ENCODE measurements at places on chromosomes 6 and 20.

- no peak for DNase-seq
These were observed 19.0 kb downstream of the EPB41L1 start for GRCh38 chr20:36173451-36173933.

- DNase-seq, result no peak
These were observed 365.7 kb downstream of the MAFB start for GRCh38 chr20:40323361-40323794.

- DNase-seq, result no peak
These were observed 112.2 kb downstream of the AHI1 start for GRCh38 chr6:135385299-135385698.

GRCh38 chr6:148203281-148203925, 139.2 kb upstream of the SASH1 start:
- DNase-seq, result no peak

- DNase-seq, result no peak
These were observed 527 bp upstream of the DOK5 start for GRCh38 chr20:54474866-54475265.

DNA sequence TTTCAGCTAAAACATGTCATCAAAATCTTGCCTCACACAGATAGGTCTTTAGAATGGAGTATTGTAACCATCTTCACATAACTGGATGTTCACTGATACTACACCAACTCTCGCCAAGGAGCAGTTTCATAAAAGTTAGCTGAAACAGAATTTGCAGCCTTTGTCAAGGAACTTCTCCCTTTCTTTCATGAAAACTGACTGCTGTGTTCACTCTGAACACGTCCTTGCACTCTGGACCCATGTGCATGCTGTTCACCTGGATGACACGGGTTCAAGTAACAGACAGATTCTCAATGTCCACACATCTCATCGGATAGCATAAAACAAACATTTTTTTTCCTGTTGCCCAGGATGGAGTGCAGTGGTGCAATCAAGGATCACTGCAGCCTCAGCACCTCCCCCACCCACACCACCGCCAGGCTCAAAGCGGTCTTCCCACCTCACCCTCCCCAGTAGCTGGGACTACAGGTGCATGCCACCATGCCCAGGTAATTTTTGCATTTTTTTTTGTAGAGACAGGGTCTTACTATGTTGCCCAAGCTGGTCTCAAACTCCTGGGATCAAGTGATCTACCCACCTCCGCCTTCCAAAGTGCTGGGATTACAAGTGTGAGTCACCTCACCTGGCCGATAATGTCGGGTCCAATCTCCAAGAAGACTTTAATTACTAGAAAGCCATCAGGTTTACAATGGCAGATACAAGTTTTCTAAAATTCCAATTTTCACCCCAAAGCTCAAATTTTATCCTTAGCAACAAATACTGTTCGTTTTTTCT, 9.4 kb downstream of the DIDO1 start:
- no peak for DNase-seq

DNA sequence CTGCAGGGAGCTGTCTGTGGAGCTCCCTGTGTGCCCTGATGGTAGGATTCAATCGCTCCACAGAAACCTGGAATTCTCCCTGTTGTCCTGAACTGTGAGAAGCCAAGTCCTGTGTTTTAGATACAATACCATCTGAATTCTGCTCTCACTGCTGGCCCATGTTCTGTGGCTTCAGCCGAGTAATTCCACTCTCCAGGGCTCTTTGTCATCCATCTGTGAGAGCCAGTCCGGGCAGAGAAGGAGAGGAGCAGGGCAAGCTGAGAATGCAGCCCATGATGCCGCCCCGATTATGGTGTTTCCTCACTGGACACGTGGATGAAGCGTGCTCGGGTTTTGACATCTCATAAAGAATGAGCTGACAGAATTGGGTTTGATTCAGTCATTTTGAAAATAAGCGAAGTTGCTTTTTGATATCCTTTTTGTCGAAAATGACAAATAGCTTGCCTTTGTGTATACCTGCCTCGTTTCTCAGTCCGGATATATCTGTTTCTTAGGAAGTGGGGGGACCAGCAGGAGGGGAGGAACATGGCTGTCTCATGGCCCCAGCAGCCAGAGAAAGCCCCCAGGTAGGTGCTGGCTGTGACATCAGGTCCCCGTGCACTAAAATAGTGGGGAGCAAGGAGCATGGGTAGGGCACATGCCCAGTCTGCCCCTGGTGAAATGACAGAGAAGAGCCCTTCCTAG, 8.2 kb upstream of the CD93 start:
- DNase-seq, result no peak

GRCh38 chr6:14640631-14641030, 523.1 kb downstream of the CD83 start:
- no peak for DNase-seq

- no peak for DNase-seq
These were observed 251.7 kb downstream of the PHACTR1 start for GRCh38 chr6:12968290-12968689.

GRCh38 chr6:113978084-113978675, 7.2 kb upstream of the HDAC2 start:
- DNase-seq, result no peak

- no peak for DNase-seq
These were observed 97.7 kb downstream of the PSMB1 start for GRCh38 chr6:170455335-170455979.

- DNase-seq, result no peak
These were observed 70.6 kb downstream of the DCDC2 start for GRCh38 chr6:24287239-24287638.

GRCh38 chr6:136921936-136922684, at the start of gene SLC35D3:
SLC35D3 (plus strand) TSS chr6:136922301; CDS start chr6:136922429, 128 bp downstream.
- no peak for DNase-seq

GRCh38 chr20:24681634-24682495, 212.4 kb downstream of the SYNDIG1 start:
- DNase-seq, result no peak

- no peak for DNase-seq
These were observed 1.6 kb downstream of the TENT5A start for GRCh38 chr6:81750681-81751387.

DNA sequence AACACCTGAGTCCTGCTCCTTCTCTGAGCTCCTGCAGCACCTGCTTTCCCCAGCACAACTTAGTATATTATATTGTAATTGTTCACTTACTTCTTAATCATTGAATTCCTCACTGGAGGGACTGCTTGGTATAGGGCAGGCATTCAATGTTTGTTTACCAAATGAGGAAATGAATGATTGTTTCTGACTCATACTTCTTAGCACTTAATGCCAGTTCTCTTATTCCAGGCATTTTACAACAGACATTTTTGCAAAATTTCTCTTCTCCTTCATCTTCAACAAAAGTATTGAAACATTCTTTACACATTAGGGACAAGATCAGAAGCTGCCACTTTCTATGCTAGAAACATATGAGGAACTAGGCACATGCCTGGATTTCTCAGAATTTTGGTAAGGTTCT, 119.4 kb downstream of the TBX18 start:
- DNase-seq, result no peak

- no peak for DNase-seq
These were observed 21.7 kb downstream of the HECA start for GRCh38 chr6:139156551-139156950.

GRCh38 chr6:49384904-49385303, 78.1 kb downstream of the MMUT start:
- no peak for DNase-seq

DNA sequence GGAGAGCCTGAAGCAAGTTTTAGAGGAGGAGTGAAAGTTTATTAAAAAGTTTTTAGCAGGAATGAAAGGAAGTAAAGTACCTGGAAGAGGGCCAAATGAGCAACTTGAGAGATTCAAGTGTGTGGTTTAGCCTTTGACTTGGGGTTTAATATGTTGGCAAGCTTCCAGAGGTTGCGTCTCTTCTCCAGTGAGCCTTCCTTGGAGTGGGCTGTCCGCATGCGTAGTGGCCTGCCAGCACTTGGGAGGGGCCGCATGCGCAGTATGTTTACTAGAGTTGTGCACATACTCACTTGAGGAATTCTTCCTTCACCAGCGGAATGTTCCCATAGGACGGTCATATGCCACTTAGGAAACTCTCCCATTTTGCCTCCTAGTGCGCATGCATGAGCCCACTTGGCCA, 235.2 kb downstream of the ALDH8A1 start:
- no peak for DNase-seq

- no peak for DNase-seq
These were observed 89.8 kb upstream of the ADTRP start for GRCh38 chr6:11868392-11868791.

DNA sequence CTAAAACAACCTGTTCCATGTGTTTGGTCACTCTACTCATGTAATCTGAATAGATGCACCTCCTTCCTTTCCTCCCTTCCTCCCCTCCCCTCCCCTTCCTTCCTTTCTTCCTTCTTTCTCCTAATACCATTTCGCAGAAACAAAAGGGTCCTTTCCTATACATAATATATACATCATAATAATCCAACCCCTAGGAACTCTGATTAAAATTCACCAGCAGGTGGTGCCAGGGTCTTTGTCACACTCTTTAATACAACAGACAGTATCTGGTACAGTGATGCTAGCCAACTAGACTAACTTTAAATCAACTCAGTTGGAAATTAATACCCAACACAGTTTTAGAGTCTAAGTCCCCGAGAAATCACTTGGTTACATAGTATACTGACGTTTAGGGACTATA, 181.2 kb upstream of the SHLD1 start:
- DNase-seq, result peak; percentile 29

DNA sequence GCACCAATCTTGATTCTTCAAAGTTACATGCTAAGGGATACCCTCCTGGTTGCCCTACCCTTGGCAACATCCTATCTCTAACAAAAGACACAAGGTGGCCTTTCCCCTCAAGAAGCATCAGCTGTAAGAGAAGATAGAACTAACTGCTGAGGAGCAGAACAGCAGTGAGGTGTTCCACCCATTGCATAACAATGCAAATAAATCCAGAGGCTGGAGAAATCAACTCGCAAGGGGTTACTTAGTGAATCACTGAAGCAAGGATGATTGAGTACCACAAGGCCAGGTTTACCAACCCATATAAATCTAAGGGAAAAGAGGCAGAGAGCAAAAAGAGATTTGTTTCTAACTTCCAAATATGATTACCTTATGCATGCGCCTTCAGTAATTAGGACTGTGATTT, 36.7 kb downstream of the F13A1 start:
- no peak for DNase-seq

GRCh38 chr6:110049696-110050439, 71.8 kb downstream of the GPR6 start:
- no peak for DNase-seq

- peak; percentile 38 for DNase-seq
These were observed 32.6 kb downstream of the CEP85L start for GRCh38 chr6:118618676-118619377.

- no peak for DNase-seq
These were observed 178.8 kb upstream of the AKAP12 start for GRCh38 chr6:151060766-151061531.

- DNase-seq, result no peak
These were observed 45.4 kb downstream of the PANK2 start for GRCh38 chr20:3934624-3935023.

DNA sequence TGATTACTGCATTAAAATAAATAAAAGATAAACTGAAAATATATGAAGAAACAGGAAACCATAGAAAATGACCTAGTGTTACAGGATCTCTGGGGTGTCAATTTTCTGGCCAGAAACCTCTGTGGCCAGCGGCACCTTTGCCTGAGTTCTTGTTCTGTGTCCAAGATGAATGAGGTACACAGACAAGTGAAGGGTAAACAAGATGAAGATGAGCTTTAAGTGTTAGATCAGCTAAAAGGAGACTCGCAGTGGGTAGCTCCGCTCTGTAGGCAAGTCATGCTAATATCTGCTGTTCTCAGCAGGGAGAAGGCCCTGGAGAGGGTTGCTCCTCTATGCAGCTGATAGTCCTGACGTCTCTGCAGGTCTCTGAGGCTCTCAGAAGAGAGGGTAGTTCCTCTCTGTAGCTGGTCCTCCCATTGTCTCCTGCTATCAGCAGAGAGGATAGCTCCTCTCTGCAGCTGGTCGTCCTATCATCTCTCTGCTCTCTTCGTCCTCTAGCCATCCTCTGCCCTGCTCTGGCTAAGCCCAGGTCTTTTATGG, 35.9 kb upstream of the TBC1D22B start:
- DNase-seq, result no peak

- no peak for DNase-seq
These were observed at the start of gene OTOR for GRCh38 chr20:16748308-16748900. OTOR (plus strand) TSS chr20:16748358; CDS start chr20:16748402, 44 bp downstream.

DNA sequence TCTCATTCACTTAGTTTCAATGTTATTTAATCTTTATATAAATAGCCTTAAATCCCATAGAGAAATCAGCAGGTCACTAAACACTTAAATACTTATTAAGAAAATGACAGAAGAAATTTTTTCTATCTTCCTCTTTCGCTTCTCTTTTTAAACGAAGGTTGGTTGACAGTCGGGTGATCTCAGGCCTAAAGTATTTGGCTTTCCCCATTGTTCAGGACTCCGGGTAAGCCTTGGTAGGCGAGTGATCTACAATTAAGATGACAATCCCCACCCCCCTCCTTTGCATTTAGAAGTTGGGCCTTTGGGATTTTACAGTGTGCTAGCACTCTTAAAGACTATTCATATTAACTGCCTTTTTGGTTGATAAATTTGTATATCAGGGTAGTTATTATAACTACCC, 19.7 kb upstream of the UTRN start:
- DNase-seq, result no peak

DNA sequence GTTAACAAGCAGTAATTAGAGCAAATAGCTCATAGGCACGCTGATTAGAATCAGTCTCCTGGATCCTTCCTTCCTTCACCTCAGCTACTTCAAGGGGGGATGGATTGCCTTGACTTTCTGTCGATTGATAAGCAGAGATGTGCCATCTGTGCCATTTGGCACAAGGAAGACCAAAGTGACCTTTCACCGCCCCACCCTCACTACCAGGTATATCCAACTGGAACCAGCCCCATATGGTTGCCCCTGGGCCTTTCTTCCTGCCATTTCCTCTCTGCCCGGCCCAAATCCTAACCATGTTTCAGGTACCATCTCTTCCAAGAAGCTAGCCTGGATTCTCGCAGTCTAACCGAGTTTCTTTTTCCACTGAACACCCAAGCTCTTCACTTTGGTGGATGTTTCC, 8.7 kb upstream of the CPNE5 start:
- DNase-seq, result no peak

DNA sequence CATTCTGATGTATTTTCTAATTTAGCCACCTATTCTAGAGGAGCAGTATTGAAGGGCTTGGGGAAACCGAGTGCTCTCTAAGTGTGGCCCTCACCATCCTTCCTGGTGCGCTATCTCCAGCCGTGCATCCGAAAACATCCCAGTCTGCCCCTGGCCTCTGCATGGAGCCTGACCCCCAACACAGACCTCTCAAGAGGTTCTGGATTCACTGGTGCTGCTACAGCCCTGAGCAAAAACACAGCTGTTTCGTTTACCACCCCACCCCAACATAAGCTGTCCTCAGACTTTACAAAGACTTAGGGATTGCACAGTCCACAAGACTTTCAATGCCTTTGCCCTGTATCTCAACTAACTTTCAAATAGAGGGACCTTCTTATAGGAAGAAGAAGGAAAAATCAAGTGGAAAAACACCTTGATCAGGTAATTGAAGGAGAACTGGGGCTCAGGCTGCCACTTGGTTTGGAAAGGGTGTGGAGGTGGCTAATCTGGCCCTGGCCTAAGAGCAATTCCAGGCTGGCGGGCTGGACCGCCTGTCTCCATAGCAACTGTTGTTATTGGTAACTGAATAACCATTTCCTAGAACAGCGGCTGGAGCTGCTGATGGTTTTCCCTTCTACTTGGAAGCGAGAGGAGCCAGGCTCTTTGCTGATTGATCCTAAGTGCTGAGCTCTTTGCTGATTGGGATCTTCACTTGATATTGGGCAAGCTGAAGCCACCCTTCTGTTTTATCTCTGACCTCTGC, 90.2 kb upstream of the TOX2 start:
- DNase-seq, result no peak

- no peak for DNase-seq
These were observed 662 bp upstream of the CCR6 start for GRCh38 chr6:167122041-167122826.
